ENCODE measurements at places on chromosomes 3 and 15. TPM values are rescaled to one million over a fixed set of nuclear protein-coding genes. Genes with fewer than 3 reads are reported as not detected.

C3orf49 gene
- not detected for total RNA-seq

DNA sequence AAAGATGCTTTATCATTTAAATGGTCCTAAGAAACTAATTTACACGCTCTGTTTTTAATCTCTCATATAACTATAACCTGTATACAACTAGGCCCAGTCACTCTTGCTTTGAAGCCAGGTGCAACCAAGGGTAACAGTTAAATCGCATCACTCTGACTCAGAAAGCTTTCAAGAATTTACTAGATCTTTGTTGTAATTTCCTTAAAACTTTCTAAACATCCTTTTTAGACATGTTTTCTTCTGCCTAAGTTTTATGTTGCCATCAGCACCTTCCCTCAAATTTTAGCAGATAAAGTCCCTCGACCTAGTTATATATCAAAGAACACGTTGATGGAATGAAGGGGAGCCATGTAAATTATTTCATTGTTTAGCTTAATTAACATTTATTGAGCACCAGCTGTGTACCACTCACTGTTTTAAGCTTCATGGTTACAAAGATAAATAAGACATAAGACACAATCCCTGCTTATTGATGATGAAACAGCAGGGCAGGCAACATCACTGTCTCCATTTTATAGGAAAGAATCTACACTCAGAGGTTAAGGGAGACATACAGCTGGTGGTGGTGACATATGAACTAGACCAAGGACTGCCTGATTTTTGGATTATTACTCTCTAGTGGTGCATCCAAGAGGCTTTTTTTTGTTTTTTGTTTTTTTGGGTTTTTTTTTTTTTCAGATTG, 101.0 kb downstream of the CD200R1L start:
- no peak for DNase-seq

C3orf80 gene
- not detected for total RNA-seq

GRCh38 chr15:37101980-37102304, 1.6 kb upstream of the MEIS2 start:
- no peak for DNase-seq

DNA sequence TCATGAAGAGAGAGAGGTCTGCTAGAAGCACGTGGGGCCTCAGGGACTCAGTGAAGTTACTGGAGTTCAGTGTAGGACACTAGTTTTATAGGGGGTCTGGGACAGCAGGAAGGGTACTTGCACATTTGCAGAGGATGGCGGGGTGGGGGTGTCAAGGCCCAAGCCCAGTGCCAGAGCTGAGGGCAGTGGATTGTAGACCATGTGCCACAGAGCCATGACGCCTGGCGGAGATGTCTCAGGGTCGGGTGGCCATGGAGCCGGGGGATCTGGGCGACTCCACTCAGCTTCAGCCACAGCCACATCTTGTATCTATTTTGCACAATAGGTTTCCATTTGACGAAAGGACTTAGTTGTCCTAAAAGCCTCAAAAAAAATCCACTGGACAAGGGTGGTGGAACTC, 50.4 kb upstream of the RGMA start:
- DNase-seq, result no peak

DNA sequence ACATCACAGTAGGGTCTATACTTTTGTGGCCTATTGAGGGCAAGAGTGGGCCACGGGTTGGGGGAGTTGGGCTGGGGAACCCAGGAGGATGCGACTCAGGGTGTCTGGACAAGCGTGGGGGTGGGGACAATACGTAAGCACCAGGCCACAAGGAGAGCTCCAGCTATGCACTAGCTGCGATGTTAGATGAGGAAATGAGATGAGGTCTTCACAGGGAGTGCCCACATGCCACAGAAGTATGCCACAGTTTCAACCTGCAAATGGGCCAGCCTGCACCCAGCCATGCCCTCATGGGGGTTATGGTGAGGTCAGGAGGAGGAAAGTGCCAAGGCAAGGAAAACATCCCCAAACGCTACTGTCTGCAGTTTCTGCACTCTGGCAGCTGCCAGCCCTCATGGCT, 30.5 kb downstream of the CACNA2D2 start:
- DNase-seq, result no peak

- DNase-seq, result no peak
Measured at GRCh38 chr3:142180761-142181362, 31.5 kb upstream of the TFDP2 start.

All from CD4-positive, alpha-beta T cell (primary cell).